Hematopoietic multipotent progenitor cell treated with erythropoietin and hydrocortisone succinate and interleukin-3 and kit ligand, for 8 days (in vitro differentiated cells): ENCODE measurements at places on chromosomes 13 and 19.

- DNase-seq = no peak
Observed at GRCh38 chr13:37899753-37900152, 30.2 kb upstream of the TRPC4 start.

GRCh38 chr19:6728346-6728745, 7.9 kb upstream of the C3 start:
- no peak for DNase-seq

DNA sequence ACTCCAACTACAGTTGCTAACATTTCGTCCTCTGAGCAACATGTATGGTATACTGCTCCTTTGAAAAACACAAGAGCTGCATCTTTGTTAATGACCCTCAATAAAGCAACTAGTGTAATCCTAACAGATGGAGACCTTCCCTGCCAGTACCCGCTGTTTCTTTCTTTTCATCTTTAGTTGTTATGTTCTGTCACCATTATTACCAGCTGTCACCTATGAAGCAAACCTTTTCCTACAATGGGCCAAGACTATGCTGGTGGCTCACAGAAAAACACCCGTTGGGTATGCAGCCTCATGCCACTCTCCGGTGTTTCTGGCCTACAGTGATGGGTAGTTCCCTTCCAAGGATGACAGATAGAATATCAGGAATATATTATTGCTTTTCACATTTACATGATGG, 29.7 kb upstream of the CYSLTR2 start:
- DNase-seq = no peak

DNA sequence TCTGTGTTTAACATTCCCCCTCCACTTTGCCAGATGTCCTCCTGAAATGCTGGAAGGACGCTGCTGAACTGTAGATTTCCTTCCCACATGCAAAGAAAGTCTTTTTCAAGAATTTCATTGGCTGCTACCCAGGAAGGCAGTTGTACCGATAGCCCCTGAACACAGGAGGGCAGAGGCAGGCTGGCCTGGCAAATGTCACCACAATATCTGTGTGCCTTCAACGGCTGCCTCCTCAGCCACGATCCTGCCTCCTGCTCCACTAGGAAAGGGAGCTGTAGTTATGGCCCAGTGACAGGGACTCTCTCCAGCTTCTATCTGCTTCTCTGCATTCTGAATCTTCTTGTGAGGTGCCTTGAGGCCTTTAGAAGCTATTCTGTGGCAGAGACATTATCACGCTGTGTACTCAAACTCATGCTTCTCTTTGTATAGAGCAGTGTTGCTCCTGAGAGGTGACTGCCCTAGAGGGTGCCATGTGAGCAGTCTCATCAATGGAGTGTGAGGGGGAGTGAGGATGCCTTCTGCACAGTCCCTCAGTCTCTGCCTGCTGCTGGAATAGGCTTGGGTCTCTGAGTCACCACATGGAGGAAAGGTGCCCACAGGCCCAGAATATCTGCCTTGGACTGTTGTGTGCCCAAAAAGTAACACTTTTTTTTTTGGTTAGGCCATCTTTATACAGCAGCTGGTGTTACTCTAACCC, 279.8 kb downstream of the DNAJC15 start:
- DNase-seq = peak; percentile 65

DNA sequence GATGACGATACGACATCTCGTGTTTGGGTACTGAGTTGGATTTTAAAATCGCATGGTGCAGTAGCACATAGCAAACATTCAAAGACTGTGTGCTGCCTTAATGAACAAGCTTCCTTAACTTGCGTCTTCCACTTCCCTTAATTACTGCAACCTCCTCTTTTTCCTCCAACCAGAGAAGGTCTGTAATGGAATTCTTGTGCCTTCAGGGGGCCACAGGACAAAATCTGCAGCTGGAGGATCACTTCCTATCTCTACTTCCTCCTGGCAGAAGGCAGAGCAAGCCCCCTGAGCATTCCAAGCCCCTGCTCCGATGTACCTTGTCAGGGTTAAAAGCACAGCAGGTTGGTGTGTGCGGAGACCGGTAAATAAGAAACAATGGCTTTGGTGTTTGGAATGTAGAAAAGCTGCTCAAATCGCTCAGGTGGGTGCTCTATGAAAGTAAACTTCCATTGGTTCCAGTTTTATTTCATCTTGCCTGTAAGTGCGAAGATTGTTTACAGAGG, 151.3 kb upstream of the UQCRFS1 start:
- DNase-seq = no peak

- peak; percentile 51 for DNase-seq
Observed at GRCh38 chr19:632579-633067, 714 bp downstream of the POLRMT start.

DNA sequence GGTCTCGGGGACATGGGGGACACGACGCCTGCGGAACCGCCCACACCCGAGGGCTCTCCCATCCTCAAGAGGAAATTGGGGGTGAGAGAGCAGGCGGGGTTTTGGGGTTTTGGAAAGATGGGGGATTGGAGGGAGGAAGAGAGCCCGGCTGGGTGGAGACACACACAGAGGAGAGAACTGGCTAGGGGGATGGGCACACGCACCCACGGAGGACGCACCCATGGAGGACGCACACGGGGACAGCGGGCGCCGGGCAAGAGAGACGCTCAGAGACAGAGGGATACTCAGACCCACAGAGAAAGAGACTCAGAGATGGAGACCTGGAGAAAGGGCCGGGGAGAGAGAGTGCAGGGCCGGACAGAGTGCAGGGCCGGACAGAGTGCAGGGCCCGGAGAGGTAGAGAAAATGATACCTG, 52.1 kb downstream of the MAP4K1 start:
- no peak for DNase-seq

DNA sequence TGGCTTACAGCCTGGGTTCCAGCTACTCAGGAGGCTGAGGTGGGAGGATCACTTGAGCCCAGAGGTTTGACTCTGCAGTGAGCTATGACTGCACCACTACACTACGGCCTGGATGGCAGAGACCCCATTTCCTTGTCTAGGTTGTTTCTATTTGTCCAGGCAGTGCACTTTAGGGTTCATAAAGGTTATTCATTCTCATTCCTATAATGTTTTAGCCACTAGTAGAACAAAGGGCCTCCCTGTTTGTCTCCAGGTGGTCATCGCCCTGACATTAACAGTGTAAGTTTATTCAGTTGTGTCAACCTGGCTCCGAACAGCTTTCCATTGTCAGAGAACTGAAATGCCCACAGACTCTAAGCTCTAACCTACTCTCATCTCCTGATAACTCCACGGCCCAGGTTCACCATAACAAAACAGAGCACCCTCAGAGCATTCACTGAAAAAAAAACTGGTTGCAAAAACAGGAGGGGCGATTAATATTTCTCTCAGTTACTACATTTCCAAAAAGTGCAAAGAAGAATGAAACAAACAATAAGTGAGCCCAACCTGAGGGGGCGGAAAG, 37.1 kb downstream of the SMAD9 start:
- DNase-seq = no peak

- no peak for DNase-seq
Observed at GRCh38 chr19:6700586-6701316, 19.7 kb downstream of the C3 start.

- DNase-seq = no peak
Observed at GRCh38 chr13:34409496-34410182, 532.4 kb upstream of the NBEA start.

DNA sequence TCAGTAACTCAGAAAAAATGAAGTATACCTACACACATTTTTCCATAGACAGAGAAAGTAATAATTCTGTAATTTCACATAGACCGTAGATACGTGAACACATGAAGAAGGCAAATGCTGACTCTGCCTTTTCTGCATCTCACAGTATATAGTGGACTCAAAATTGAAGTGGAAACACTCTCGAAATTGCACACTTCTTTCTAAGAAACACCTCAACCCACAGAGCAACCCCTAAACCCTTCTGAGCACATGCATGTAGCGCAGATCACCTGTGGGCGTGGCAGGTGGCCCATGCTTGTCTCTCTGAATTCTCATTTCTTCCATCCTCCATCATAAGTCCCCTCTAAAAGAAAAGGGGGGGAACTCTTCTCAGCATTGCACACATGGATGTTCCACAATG, 34.7 kb downstream of the COL4A1 start:
- no peak for DNase-seq

GRCh38 chr13:85287528-85287927, 511.7 kb downstream of the SLITRK6 start:
- no peak for DNase-seq

DNA sequence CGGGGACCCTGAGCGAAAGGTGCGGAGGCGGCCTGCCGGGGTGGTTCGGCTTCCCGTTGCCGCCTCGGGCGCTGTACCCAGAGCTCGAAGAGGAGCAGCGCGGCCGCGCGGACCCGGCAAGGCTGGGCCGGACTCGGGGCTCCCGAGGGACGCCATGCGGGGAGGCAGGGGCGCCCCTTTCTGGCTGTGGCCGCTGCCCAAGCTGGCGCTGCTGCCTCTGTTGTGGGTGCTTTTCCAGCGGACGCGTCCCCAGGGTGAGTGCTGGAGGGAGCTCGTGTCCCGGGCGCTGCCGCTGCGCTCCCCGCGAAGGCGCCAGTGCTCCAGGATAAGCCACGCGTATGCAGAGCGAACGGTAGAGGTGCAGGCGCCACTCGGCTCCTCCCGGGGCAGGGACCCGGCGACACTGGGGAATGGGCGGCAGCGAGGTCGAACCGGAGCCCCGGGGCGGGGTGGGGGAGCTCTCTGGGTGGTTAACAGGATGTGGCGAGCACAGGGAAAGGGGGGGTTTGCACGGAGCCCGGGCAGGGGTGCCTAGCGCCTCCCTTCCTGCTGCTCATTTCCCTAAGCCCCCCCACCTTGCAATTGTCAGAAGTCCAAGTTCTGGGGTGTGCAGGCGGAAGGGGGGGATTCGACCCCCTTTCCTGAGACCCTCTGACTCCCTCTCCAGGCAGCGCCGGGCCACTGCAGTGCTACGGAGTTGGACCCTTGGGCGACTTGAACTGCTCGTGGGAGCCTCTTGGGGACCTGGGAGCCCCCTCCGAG, at the start of gene IL27RA:
Gene IL27RA (plus strand): TSS at position 44 of the 762 bp plus-strand sequence. CDS start 111 bp downstream, at position 155.
- DNase-seq = peak; percentile 77

DNA sequence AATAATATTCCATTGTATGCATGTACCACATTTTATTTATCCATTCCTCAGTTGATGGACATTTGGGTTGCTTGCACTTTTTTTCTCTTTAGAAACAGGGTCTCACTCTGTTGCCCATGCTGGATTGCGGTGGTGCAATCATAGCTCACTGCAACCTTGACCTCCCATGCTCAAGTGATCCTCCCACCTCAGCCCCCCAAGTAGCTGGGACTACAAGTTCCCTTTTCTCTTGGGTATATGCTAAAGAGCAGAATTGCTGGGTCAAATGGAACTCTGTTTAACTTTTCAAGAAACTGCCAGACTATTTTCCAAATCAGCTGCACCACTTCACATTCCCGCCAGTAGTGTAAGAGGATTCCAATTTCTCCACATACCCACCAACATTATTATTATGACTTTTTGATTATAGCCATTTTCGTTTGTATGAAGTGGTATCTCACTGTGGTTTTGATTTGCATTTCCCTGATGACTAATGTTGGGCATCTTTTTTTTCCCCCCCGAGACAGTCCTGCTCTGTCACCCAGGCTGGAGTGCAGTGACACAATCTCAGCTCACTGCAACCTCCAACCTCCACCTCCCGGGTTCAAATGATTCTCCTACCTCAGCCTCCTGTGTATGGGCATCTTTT, 7.6 kb upstream of the IPO5 start:
- no peak for DNase-seq

- no peak for DNase-seq
Observed at GRCh38 chr13:40149611-40150274, 494.3 kb downstream of the COG6 start.

- DNase-seq = no peak
Observed at GRCh38 chr13:84466461-84466860, 584.2 kb upstream of the SLITRK1 start.
